Esophagus muscularis mucosa (tissue), 4 donors: ENCODE measurements at places on chromosomes 2 and 18. TPM values are rescaled to one million over a fixed set of nuclear protein-coding genes. Genes with fewer than 3 reads are reported as not detected.

Gene CIDEA
- not detected for total RNA-seq

Gene SLC16A14
- 2.0 TPM for total RNA-seq

Gene GLI2
- 16.1 TPM for total RNA-seq

Gene SLC5A7
- 2.3 TPM for total RNA-seq

Gene SPC25
- 0.23 TPM for total RNA-seq

Gene FBXO15
- not detected for total RNA-seq

- H3K36me3 ChIP-seq, result no peaks in the 10 kb centered on the region
- no peaks in the 10 kb centered on the region for H3K27me3 ChIP-seq
- H3K27ac ChIP-seq, result no peak overlapping the region
- peaks cover 33% of the 10 kb centered on the region for H3K4me1 ChIP-seq
- H3K4me3 ChIP-seq, result no peak overlapping the region
- DNase-seq, result no peak
These were observed 29.2 kb downstream of the ROCK2 start for GRCh38 chr2:11315074-11315705.

DNA sequence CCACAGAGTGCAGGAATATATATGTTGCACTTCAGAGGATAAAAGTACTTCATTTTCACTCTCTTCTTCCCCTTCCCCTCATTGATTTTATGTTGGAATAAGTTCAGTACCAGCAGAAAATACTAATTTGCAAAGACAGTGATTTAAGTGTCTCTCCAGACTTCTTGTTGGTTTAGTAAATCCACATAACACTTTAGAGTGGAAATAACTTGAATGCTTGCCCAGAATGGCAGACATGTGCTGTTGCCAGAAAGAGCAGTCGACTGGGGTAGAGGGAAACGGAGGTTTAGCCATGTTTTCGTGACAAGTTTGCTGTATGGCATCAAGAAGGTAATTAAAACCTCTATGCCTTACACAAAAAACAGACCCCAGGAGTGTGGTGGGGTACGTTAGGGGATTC lies 246.0 kb upstream of the CXCR4 start:
- no peak overlapping the region for H3K4me3 ChIP-seq
- no peaks in the 10 kb centered on the region for H3K4me1 ChIP-seq
- H3K36me3 ChIP-seq, result no peaks in the 10 kb centered on the region
- DNase-seq, result peak; percentile 17
- no peak overlapping the region for H3K27ac ChIP-seq
- no peaks in the 10 kb centered on the region for H3K27me3 ChIP-seq

GRCh38 chr2:25251422-25252273 lies 83.3 kb upstream of the POMC start:
- no peaks in the 10 kb centered on the region for H3K27me3 ChIP-seq
- DNase-seq, result no peak
- H3K4me1 ChIP-seq, result peaks cover 35% of the 10 kb centered on the region
- peaks cover 25% of the 10 kb centered on the region for H3K36me3 ChIP-seq
- H3K27ac ChIP-seq, result peak overlapping the region; percentile 86

GRCh38 chr2:10779776-10780490 lies 32.7 kb downstream of the PDIA6 start:
- no peak for DNase-seq
- H3K27ac ChIP-seq, result no peak overlapping the region
- no peaks in the 10 kb centered on the region for H3K4me1 ChIP-seq
- H3K27me3 ChIP-seq, result no peaks in the 10 kb centered on the region

- peaks cover 5% of the 10 kb centered on the region for H3K4me1 ChIP-seq
- H3K4me3 ChIP-seq, result no peak overlapping the region
- H3K27me3 ChIP-seq, result no peaks in the 10 kb centered on the region
These were observed 75.1 kb downstream of the BOLA3 start for GRCh38 chr2:74072565-74072964.

GRCh38 chr2:182020286-182021070 lies 34.8 kb downstream of the PPP1R1C start:
- DNase-seq, result no peak
- H3K4me3 ChIP-seq, result no peak overlapping the region
- H3K27ac ChIP-seq, result no peak overlapping the region
- peaks cover 28% of the 10 kb centered on the region for H3K4me1 ChIP-seq

DNA sequence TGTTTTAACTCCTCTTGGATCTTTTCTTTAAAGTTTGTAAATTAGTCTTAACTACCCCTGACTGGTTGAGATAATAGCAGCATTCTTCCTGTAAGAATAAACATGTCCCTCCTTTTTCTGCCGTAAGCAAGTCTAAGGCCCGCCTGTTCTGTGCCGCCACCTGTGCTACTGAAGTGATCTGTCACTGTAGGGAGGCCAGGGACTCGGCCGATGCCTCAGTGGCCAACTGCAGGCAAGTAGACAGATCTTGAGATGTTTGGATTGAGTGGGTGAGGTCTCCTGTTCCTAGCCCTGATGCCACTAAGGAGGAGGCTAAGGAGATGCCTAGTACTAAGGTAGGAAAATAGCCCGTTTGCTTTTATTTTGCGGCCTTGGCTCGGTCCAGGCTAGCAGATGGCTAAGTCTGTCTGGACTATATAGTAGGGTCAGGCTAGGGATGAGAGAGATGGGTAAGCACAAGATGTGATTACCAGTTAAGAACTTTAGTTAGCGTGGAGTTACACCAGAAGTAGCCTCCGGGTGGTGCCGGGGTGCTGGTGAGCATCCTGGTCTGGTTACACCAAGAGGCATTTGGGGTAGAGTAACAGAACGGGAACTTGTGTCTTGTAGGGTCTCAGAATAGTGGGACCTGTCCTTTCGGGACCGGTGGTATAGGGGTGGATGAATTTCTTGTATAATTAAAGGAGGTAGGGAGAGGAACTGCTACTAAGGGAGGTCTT lies 584.2 kb downstream of the SUCLG1 start:
- H3K27ac ChIP-seq, result no peak overlapping the region
- DNase-seq, result no peak
- H3K27me3 ChIP-seq, result no peaks in the 10 kb centered on the region
- H3K36me3 ChIP-seq, result no peaks in the 10 kb centered on the region

- H3K4me3 ChIP-seq, result no peak overlapping the region
- H3K27me3 ChIP-seq, result no peaks in the 10 kb centered on the region
- no peak overlapping the region for H3K27ac ChIP-seq
- no peaks in the 10 kb centered on the region for H3K4me1 ChIP-seq
- DNase-seq, result no peak
- H3K36me3 ChIP-seq, result no peaks in the 10 kb centered on the region
These were observed 84.5 kb downstream of the POU3F3 start for GRCh38 chr2:104938231-104938941.

GRCh38 chr2:219323434-219323833 lies 9.1 kb downstream of the RESP18 start:
- H3K36me3 ChIP-seq, result no peaks in the 10 kb centered on the region
- no peaks in the 10 kb centered on the region for H3K27me3 ChIP-seq
- H3K27ac ChIP-seq, result no peak overlapping the region
- H3K4me3 ChIP-seq, result no peak overlapping the region
- no peak for DNase-seq

DNA sequence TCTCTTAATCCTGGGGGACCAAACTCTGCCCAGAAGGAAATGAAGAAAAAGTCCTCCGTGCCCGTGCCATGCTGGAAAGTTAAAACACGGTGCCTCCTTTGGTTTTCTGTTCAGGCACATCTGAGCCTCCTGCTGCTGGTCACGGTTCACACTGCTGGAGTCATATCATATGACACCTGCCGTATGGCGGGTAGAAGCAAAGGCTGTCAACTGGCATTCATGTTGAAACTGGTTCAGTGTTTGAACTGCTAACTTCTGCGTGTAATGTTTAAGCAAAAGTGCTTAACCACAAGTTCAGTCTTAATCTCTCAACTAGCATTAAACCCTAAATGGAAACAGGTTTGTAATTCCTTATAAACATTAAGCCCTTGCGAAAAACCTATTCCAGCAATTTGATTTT lies 3.1 kb downstream of the STK39 start:
- peak overlapping the region; percentile 91 for H3K27ac ChIP-seq
- no peaks in the 10 kb centered on the region for H3K36me3 ChIP-seq
- no peaks in the 10 kb centered on the region for H3K27me3 ChIP-seq
- H3K4me3 ChIP-seq, result peak overlapping the region; percentile 10
- peaks cover 83% of the 10 kb centered on the region for H3K4me1 ChIP-seq

GRCh38 chr18:63402246-63403162 lies 19.8 kb downstream of the VPS4B start:
- no peaks in the 10 kb centered on the region for H3K4me1 ChIP-seq
- no peak overlapping the region for H3K27ac ChIP-seq

DNA sequence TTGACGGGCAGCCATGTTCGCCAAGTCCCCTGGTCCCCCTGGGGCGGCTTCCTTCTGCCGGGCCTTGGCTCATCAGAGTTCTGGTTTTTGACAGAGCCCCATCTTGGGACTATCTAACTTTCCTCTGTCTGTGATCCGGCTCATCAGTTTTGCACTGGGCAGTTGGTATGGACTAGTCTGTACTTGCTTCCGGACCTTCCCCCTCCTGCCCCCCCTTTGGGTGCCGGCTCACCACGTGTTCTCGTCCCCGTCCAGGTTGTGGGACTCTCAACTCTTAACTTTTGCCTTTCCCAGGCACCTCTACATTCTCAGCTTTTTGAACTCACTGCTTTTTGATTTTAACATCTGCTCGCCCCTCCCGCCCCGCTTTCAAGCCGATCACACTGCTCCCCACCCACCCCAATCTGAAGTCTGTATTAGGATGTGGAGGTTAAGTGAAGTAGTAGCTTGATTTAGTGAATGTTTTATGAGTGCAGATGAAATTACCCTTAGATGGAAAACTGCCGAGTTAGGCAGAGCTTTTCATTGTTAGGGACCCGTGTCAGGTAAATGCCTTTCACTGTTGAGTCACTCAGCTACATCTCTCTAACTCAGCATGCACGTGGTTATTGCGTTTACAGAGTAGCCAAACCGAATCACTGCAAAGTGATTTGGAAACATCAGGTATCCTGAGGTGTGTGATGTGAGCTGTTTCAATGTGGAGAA lies 874 bp downstream of the WDR43 start:
- peak overlapping the region; percentile 96 for H3K4me3 ChIP-seq
- H3K27me3 ChIP-seq, result no peaks in the 10 kb centered on the region
- DNase-seq, result no peak
- peaks cover 19% of the 10 kb centered on the region for H3K4me1 ChIP-seq

DNA sequence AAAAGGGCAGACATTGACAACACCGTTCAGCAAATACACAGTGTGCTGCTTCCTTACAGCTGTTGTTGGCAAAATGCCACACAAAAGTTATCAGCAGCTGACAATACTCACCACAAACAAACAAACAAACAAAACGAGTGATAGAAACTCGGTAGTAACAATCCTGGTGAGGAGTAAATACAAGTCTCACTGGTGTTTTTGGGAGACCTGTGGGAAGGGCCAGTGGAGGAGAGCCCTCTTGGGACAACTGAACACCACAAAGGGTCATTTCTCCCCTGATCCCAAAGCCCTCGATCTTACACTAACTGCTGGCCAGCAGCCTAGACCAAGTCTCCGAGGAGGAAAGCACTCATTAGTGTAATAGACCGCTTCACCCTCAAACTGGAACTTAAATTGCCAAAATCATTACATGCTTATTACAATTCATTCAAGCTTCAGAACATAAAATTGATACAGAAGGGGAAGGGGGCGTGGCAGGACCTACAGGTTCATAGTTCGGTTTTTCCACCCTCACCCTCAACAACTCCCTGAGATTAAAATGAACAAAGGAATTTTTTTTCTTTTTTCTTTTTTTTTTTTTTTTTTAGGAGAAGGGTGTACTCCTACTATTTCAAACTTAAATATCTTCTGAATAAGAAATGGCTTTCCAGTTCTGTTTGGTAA lies 5.0 kb downstream of the AP1S3 start:
- no peak overlapping the region for H3K27ac ChIP-seq
- H3K4me3 ChIP-seq, result no peak overlapping the region
- peaks cover 12% of the 10 kb centered on the region for H3K4me1 ChIP-seq
- DNase-seq, result no peak
- H3K27me3 ChIP-seq, result no peaks in the 10 kb centered on the region

- H3K27me3 ChIP-seq, result no peaks in the 10 kb centered on the region
- no peak overlapping the region for H3K4me3 ChIP-seq
- no peak overlapping the region for H3K27ac ChIP-seq
- no peak for DNase-seq
- no peaks in the 10 kb centered on the region for H3K36me3 ChIP-seq
- no peaks in the 10 kb centered on the region for H3K4me1 ChIP-seq
These were observed 496.7 kb upstream of the MYT1L start for GRCh38 chr2:2827761-2828221.

DNA sequence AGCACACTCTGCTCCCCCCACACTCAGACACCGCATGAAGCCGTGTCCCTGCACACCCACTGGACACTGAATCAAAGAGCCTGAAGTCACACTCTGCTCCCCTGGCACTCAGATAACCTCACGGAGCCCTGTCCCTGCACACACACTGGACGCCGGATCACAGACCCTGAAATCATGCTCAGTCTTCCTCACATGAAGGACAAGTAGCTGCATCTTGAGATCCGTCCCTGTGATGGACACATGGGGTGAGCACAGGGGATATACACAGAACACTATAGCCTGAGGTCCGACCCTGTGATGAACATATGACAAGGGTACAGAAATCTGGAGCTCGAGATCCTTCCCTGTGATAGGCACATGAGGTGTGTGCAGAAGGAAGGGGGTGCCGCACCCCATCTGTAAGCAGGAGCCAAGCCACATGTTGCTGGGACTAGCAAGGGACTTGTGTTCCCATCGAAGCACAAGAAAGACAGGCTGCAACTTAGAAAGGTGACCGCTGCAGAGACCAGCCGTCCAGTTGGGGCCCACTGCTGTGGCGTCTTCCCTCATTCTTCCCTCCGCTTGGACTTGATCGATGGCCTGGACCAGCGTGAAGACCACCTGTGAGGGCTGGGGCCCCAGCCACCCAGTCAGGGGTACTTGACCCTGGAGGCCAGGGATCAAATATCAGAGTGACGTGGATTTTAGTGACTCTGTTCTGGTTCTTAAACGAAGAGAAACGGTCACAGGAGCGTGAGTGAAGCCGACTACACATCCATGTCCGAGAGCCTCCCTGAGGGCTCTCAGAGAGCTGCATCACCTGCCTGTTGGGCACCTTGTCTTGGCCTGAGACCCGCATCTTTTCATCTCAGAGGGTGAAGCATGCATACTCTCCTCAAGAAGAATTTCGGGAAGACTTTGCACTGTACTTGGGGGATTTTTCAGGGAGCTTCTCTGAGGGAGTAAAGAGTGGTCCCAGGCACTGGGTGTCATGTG lies 391.7 kb upstream of the SALL3 start:
- DNase-seq, result no peak
- H3K36me3 ChIP-seq, result no peaks in the 10 kb centered on the region
- peaks cover 17% of the 10 kb centered on the region for H3K27me3 ChIP-seq
- H3K27ac ChIP-seq, result no peak overlapping the region
- no peaks in the 10 kb centered on the region for H3K4me1 ChIP-seq
- no peak overlapping the region for H3K4me3 ChIP-seq

DNA sequence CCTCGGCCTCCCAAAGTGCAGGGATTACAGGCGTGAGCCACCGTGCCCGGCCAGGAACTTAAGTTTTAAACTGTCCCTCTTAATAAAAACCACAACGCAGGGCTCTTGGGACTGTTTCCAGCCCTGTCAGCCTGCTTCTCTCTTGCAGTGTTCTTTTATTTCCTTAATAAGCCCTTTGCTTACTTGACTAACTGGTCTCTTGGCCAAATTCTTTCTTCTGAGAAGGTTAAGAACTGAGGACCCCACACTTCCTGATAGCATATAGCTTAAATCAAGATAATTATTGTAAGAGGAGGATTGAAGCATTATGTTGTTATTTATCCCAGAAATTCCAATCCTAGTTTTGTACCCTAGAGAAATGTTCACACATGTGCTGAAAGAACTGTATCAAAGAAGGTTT lies 128.2 kb upstream of the UXS1 start:
- H3K27ac ChIP-seq, result no peak overlapping the region
- DNase-seq, result peak; percentile 31
- H3K4me1 ChIP-seq, result no peaks in the 10 kb centered on the region
- H3K4me3 ChIP-seq, result no peak overlapping the region
- H3K36me3 ChIP-seq, result no peaks in the 10 kb centered on the region
- no peaks in the 10 kb centered on the region for H3K27me3 ChIP-seq

- H3K4me1 ChIP-seq, result peaks cover 12% of the 10 kb centered on the region
- no peak for DNase-seq
- H3K36me3 ChIP-seq, result no peaks in the 10 kb centered on the region
- H3K27ac ChIP-seq, result no peak overlapping the region
- no peaks in the 10 kb centered on the region for H3K27me3 ChIP-seq
- no peak overlapping the region for H3K4me3 ChIP-seq
These were observed 34.3 kb upstream of the NCKAP5 start for GRCh38 chr2:133602538-133602937.
